ENCODE measurements at places on chromosomes 2 and 18.

DNA sequence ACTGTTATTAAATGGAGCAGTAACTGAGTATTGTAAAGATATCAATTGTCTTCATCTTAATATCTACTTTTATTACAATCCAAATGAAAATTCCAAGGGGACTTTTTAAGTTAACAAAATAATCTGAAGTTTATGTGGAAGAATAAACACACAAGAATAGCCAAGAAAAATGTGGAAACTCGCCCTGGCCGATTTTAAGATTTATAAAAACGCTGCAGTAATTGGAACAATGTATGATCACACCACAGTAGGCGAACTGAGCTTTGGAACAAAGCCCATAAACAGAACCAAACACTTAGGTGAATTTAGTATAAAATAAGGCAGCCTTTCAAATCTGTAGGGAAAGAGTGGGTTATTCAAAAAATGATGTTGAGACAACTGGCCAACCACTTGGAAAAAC lies 96.3 kb downstream of the ANTXR1 start:
- DNase-seq, result no peak

- no peak for DNase-seq
These were observed 44.3 kb downstream of the SNRPD1 start for GRCh38 chr18:21656402-21656801.

DNA sequence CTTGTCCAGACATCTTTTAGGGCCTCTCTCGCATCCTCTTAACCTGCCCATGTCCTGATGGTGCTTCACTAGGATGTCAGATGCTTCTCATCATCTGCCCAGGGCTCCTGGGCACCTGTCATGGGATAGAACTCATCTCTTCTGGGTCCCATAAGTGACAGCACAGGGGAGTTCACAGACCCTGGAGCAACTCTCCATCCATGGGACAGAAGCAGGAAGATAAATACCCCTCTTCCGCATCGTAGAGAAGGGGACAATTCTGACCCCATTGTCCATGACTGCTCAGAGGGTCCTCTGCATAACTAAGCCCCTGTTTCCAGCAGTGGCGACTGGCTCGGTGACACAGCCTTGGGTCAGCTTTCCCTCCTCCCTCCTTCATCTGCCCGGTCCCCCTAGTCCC lies 82.3 kb downstream of the TWIST2 start:
- no peak for DNase-seq

- no peak for DNase-seq
These were observed 26.0 kb downstream of the LOXHD1 start for GRCh38 chr18:46630991-46631390.

- DNase-seq, result no peak
These were observed 4.2 kb upstream of the CLIP4 start for GRCh38 chr2:29110916-29111535.

DNA sequence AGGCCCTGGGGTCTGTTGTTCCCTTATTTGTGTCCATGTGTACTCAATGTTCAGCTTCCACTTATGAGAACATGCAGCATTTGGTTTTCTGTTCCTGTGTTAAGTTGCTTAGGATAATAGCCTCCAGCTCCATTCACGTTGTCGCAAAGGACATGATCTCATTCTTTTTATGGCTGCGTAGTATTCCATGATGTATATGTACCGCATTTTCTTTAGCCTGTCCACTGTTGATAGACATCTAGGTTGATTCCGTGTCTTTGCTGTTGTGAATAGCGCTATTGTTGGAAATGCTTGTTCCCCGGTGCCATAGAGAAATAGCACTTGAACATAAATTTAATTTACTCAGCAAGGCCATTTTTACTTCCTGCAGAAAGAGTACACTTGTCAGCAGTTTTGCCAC lies 51.3 kb upstream of the EPAS1 start:
- DNase-seq, result no peak

DNA sequence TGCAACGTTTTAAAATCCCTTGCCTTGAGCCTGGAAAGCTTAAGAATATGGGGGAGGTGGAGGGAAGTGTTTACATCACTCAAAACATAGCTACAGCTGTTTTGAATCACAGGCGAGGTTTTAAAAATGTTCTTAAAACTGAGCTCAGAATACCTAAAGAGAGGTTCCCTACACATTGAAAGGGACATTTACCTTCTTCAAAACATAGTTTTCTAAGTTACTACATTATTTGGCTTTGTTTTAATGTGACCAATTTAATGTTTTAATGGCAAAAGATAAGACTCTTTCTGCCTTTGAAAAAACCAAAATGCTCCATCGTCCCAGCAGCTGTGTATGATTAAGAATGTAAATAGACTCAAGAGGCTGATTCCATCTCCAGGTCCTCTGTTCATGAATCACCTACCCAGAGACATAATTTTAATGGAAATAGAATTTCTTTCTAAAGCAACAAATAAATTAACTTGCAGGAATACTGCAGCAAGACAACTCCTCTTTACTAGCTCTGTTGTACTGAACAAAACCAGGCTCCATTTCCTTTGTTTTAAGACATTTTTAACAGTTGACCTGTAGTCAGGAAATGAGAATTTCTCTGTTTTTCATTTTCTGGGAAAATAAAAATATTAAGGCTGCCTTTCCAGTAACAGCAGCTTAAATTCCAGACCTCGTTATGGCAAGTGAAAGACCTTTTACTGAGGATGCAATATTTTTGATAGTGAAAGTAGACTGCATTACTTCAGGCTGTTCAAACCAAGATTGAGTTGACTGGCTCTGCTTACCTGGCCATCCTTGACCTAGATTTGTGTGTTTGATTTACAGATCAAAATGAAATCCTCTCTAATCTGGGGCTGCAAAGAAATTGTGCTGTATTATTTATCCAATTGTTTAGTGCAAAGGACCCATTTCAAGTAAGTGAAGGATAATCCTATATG lies 33.7 kb upstream of the WDR75 start:
- DNase-seq, result no peak

- DNase-seq, result peak; percentile 69
These were observed 129.3 kb downstream of the GLI2 start for GRCh38 chr2:120864981-120865380.

DNA sequence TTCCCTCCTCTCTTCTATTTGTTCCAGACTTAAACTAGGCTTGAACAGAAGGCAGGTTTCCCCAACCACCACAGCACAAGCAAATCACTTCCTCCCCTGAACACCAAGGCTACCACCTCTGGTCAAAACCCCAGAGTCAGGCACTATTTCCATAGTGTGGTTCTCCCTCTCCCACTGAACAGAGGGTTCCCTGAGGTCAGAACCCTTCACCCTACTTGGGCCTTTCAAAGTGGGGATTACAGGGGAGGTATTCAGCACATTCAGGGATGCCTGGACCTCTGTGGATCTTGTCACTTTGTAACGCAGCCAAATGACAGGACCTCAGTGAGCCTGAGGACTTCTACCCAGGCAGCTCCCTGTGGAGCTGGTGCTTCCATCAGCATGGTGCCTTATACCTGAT lies 88.7 kb downstream of the TNS1 start:
- no peak for DNase-seq

GRCh38 chr2:192139813-192140212 lies 54.9 kb downstream of the TMEFF2 start:
- DNase-seq, result no peak
